ENCODE measurements at places on chromosomes 4 and X. TPM values are rescaled to one million over a fixed set of nuclear protein-coding genes. Genes with fewer than 3 reads are reported as not detected.

The SSX4 gene
- not detected for total RNA-seq

The NCAPG gene
- 8.7 TPM for total RNA-seq

The RBPJ gene
- 82.1 TPM for total RNA-seq

The MTMR8 gene
- total RNA-seq, result 0.79 TPM

The GAB3 gene
- 0.11 TPM for total RNA-seq

The UGT2B15 gene
- total RNA-seq, result not detected

The PLS3 gene
- total RNA-seq, result 225 TPM

The LRCH2 gene
- under 0.01 TPM for total RNA-seq

The SYTL4 gene
- 7.1 TPM for total RNA-seq

The IL1RAPL2 gene
- total RNA-seq, result 0.39 TPM

The CFI gene
- not detected for total RNA-seq

The DDX3X gene
- 154 TPM for total RNA-seq

The OTUD6A gene
- not detected for total RNA-seq

The SMAD1 gene
- total RNA-seq, result 6.2 TPM

The GATA1 gene
- not detected for total RNA-seq

The IL9R gene
- total RNA-seq, result not detected

The KLHL13 gene
- total RNA-seq, result 0.11 TPM

The HS6ST2 gene
- not detected for total RNA-seq

The FABP2 gene
- not detected for total RNA-seq

The RTL5 gene
- total RNA-seq, result 0.79 TPM

The AVPR2 gene
- not detected for total RNA-seq

The HSPA4L gene
- total RNA-seq, result 1.6 TPM

The ARHGAP6 gene
- 0.11 TPM for total RNA-seq

The TMPRSS11B gene
- total RNA-seq, result 1.4 TPM

The CDKL2 gene
- total RNA-seq, result 0.79 TPM

The ITM2A gene
- 0.33 TPM for total RNA-seq

The OPRPN gene
- total RNA-seq, result not detected

The TNIP3 gene
- not detected for total RNA-seq

The GJB1 gene
- total RNA-seq, result not detected

The CHRDL1 gene
- total RNA-seq, result not detected

The FAM47E gene
- 1.4 TPM for total RNA-seq

The PABPC1L2B gene
- not detected for total RNA-seq

The GPM6B gene
- total RNA-seq, result not detected

The RPL39 gene
- total RNA-seq, result 1,530 TPM

The ALPK1 gene
- total RNA-seq, result 20.0 TPM

The SLC16A2 gene
- 5.5 TPM for total RNA-seq

The SPANXA1 gene
- total RNA-seq, result not detected

The DOK7 gene
- not detected for total RNA-seq

The KIT gene
- 2.0 TPM for total RNA-seq

The ADH6 gene
- total RNA-seq, result not detected

The FAM184B gene
- under 0.01 TPM for total RNA-seq

The CRMP1 gene
- not detected for total RNA-seq
